Fibroblast of villous mesenchyme (primary cell): ENCODE measurements at places on chromosomes 12 and 14. TPM values are rescaled to one million over a fixed set of nuclear protein-coding genes. Genes with fewer than 3 reads are reported as not detected.

DNA sequence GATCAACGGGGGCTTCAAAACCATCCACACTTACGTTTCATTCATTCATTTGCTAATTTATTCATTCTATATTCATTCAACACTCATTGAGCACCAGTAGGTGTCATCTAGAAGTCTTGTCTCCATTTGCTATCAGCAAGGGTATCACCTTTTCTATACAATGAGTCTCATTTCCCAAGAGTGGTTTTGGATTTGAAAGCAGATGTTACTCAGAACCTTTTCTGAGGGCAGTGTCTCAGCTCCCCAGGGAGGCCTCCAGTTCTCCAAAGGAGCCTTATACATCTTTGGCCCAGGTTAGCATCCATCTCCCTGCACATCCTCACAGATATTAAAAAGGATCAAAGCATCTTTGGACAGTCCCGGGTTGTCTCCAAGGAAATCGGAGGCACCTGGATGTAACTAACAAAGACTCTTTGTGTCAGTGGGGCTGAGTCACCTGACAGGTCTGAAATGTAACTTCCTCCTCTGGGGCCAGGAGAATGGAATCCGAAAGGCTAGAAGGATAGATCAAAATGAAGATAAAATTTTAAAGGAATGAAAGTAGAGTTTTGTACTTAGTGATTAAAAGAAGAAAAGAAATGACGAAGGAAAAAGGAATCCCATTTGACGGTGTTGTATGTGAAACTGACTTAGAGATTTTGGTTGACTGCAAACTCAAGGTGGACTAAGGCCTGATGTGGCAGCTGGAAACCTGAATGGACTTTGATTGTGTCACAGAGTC, 103.0 kb downstream of the VCPKMT start:
- DNase-seq: no peak

GRCh38 chr12:6069437-6070093, 54.9 kb downstream of the VWF start:
- DNase-seq: peak; percentile 91

The SSPN gene
- total RNA-seq: 11.6 and 22.0 TPM in 2 replicates

The PAX9 gene
- not detected in 2 replicates for total RNA-seq

- DNase-seq: no peak
Observed at GRCh38 chr12:14879222-14879933, 6.3 kb downstream of the MGP start.

The GPR84 gene
- total RNA-seq: not detected in 2 replicates

- DNase-seq: peak; percentile 99
Observed at GRCh38 chr12:12870465-12870864, 20.9 kb upstream of the GPRC5A start.

GRCh38 chr14:82029038-82029437, 495.4 kb upstream of the SEL1L start:
- DNase-seq: no peak

The ACVRL1 gene
- 10.8 and 18.0 TPM in 2 replicates for total RNA-seq

The STAC3 gene
- total RNA-seq: 0.32 and 1.3 TPM in 2 replicates

DNA sequence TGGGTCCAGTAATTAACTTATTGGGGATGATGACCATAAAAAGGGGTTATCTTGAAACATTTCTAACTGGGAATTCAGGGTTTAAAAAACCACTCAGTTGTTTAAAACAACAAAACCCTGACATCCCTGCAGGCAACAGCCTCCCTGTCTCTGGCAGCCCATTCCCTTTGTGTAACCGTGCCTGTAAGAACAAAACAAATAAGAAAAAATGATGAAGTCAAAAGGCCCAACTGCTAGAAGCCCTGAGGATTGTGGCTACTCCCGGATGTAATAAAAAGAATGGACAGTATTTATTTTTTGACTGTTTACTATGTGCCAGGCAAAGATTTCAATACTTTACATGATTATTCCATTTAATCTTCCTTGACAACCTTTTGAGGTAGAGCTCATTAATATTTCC, 75.3 kb downstream of the TMCC3 start:
- no peak for DNase-seq

- no peak for DNase-seq
Observed at GRCh38 chr12:50119387-50119786, 7.4 kb downstream of the COX14 start.

The CS gene
- total RNA-seq: 150 and 153 TPM in 2 replicates

- DNase-seq: no peak
Observed at GRCh38 chr14:72532686-72533454, 361.0 kb downstream of the DPF3 start.

DNA sequence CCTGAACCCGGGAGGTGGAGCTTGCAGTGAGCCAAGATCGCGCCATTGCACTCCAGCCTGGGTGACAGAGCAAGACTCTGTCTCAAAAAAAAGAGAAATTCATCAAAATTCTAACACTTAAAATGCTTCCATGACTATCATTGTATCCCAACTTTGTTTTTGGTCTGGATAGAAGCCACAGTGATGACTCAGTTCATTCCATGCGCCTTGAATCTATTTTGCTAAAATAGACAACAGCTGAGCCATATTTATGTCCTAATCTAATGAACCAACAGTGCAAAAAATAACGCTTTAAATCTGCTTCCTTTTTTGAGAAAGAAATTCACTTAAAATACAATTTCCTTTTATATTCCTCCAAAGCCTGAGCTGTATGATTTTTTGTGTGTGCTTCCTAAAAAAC, 23.2 kb upstream of the BICD1 start:
- DNase-seq: peak; percentile 72

- DNase-seq: no peak
Observed at GRCh38 chr14:24064091-24064795, 7.1 kb upstream of the CPNE6 start.

The APOF gene
- not detected in 2 replicates for total RNA-seq

GRCh38 chr12:81809829-81810595, 50.9 kb upstream of the PPFIA2 start:
- DNase-seq: peak; percentile 31

GRCh38 chr12:52867152-52867551, 18.4 kb upstream of the KRT78 start:
- DNase-seq: no peak

GRCh38 chr14:54813081-54813480, 89.5 kb downstream of the GCH1 start:
- no peak for DNase-seq

The TRPV4 gene
- 0.43 and 0.97 TPM in 2 replicates for total RNA-seq

GRCh38 chr12:61138415-61138759, 1121.8 kb upstream of the USP15 start:
- DNase-seq: no peak

- DNase-seq: no peak
Observed at GRCh38 chr12:120964298-120964697, 14.0 kb upstream of the HNF1A start.

DNA sequence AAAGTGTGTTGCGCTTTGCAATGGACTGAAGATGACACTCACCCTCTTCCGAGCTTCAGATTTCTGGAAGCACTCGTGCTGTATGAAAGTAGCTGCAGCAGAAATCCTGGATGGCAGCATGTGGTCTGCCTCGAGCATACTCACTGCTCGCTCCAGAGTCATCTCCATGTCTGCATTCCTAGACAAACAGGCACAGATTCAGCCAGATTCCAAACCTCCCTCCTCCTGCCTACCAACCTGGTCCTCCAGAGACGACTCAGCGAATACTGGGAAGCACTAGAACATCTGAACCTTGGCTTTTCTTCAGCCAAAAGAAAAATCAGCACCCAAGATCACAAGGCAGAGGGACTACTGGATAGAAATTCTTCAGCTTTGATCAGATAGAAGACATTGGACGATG, 27.7 kb downstream of the PKP2 start:
- no peak for DNase-seq

DNA sequence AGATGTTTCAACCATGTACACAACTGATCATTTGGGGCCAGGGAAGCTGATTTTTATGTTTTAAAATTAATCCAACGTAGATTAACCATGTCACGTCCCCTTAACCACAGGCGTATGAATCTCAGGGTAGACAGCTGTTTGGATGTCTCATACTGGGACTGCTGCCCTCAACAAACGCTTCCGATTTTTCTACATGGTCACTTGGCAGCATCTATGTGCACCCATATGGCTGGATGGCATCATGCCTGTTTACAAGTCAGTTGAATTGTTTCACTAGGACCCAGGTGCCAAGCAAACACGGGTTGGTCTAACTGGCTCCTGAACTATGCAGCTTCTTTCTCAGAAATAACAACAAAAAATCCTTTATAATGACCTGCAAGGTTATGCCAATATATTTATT, 393.8 kb downstream of the NPAS3 start:
- DNase-seq: no peak

DNA sequence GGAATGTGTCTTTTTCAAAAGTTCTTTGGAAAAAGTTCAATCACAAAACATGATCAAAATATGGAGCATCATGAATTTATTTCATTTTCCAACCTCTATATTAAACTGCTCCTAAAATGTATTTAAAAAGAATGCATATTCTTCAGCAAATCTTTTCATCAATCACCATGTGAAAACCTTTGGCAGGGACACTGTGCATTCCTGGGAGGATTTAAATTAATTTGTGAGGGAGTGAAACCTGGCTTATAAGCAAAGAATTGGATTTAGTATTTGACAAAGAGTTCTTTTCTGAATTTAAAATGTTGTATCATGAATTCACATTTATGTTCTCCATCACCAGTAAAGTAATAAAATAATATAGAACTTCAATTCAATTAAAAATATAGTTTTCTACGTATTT, 38.2 kb downstream of the PAWR start:
- DNase-seq: no peak

The TNFRSF1A gene
- total RNA-seq: 125 and 174 TPM in 2 replicates

- no peak for DNase-seq
Observed at GRCh38 chr12:5720381-5721005, 224.6 kb downstream of the ANO2 start.

GRCh38 chr12:121789800-121790728, 3.4 kb downstream of the RHOF start:
- DNase-seq: peak; percentile 33

DNA sequence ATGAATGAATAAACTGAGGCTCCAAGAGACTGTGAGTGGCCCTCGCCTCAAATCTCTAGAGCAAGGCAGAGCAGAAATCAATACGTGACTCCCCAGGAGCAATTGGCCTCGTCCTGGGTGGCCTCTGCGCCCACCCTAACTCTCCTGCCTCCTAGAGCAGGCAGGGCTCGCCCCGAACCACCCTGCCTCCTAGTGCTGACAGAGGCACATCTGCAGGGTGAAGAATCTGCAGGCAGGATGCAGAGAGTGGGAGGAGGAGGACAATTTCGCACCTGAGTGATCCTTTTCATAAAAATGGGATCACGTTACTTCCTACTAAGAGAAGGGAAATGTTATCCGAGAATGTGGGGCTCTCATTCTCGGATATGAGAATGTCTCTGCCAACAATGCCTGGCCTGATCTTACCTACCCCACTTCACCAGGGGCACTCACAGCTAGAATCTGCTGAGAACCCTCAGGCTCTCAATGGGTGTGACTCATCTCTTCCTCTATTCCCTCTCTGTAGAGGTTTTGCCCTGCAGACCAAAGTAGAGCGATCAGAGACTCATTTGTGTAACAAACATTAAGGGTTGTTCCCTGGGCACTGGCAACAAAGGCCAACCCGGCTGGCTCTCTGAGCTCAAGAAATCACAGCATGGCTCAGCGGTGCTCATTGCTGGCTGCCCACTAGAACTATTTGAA, 61.7 kb upstream of the BCL2L14 start:
- DNase-seq: peak; percentile 29

The IFNG gene
- not detected in 2 replicates for total RNA-seq

DNA sequence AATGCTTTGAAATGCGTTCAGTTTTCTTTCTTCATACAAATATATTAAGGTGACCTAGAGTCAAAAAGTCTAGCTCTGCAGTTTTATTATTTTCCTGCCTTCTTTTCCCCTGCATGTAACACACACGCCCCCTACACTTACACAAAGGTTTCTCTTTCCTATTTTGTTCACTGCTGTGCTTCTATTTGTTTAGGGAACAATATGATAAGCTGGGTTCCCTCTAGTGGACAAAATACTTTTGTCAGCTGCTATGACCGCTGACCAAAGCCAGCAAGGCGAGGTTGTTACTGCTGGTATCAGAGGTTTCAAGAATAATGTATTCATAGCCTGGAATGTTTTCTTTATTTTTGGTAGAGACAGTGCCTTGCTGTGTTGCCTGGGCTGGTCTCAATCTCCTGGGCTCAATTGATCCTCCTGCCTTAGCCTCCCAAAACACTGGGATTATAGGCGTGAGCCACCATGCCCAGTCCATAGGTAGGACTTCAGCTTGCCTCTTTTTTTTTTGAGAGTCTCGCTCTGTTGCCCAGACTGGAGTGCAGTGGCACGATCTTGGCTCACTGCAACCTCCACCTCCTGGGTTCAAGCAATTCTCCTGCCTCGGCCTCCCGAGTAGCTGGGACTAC, 33.4 kb downstream of the FNTB start:
- DNase-seq: peak; percentile 78

DNA sequence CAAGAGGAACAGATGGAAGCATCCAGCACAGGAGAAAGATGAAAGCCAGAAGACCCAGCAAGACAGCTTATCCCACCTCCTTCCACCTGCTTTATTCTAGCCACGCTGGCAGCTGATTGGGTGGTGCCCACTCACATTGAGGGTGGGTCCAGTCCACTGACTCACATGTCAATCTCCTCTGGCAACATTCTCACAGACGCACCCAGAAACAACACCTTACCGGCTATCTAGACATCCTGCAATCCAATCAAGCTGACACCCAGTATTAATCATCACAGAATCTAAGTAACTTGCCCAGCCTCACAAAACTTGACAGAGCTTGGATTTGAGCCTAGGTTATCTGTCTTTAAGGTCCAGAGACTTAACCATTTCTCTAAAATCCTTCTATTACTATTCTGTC, 208.9 kb downstream of the PAH start:
- DNase-seq: no peak

The DENND5B gene
- 11.6 and 11.7 TPM in 2 replicates for total RNA-seq

DNA sequence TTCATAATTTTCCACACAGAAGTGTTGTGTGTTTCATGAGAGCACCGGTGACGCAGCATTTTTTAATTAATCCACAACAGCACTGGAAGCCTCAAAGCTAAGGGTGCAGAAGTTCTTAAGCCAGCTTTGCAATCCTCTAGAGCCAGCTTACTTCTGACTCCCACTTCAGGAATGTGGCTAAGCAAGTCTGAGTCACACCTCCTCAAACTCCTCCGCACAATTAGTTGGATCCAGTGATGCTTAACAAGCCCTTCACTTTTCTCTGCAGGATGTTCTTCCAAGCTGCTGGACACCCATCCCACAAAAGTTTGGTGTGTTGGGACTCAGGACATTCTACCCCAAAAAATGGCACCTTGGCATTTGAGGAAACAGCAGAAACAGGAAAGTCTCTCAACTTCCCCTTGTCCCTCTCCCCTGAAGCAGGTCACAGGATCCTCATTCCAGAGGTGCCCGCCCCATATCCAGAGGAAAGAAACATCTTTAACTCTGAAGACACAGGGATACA, 210.0 kb downstream of the PPM1H start:
- peak; percentile 98 for DNase-seq

DNA sequence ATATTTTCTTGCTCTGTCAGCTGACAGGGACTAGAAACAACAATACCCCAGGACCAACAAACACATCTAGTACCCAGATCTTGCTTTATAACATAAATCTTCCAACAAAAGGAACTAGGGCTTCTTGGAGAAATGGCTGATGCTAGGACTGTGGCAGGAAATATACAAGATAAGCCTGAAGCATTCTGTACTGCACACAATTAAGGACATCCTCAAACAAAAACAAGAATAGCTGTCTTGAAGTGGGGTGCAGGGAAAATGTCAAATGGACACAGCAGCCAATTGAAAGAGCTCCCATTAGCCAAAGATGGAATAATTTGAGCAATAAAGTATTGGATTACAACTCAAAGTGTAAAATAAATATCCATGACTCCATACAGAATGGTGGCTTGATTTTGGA, 50.0 kb downstream of the LGMN start:
- DNase-seq: no peak
